ENCODE measurements at places on chromosomes 2 and 18. TPM values are rescaled to one million over a fixed set of nuclear protein-coding genes. Genes with fewer than 3 reads are reported as not detected.

- DNase-seq: peak; percentile 48
These were observed 9.3 kb upstream of the THADA start for GRCh38 chr2:43605079-43605655.

DNA sequence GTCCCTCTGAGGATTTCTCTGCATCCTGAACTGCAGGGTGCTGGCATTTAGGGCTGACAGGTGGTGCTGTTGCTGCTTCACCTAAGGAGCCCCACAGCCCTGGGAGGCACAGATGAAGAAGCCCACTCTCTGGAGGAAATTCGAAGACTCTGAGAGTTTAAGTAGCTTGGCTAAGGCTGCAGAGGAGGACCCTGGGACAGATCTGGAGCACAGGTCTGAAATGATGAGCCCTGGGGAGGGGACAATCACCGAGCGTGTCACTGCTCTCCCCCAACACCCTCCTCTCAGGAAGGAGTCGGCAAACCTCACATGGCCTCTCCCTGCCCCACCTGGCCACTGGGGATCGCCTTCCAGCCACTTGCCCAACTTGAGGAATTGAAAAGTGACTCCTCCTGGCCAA is 18.6 kb downstream of the CYP27C1 start:
- no peak for DNase-seq

GRCh38 chr2:21268878-21269224 is 145.1 kb downstream of the TDRD15 start:
- DNase-seq: no peak

DNA sequence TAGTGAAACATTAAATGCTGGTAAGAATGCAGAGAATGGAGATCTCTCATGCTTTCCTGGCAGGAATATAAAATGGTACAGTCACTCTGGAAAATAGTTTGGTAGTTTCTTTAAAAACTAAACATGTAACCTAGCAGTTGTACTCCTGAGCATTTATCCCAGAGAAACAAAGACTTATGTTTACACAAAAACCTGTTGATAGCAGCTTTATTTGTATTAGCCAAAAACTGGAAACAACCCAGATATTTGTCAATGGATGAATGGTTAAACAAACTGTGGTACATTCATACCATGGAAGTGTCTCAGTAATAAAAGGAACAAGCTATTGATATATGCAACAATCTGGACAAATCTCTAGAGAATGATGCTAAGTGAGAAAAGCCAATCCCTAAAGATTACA is 81.7 kb upstream of the CTAGE1 start:
- DNase-seq: no peak

GRCh38 chr2:136188086-136188485 is 70.1 kb upstream of the CXCR4 start:
- DNase-seq: no peak

DNA sequence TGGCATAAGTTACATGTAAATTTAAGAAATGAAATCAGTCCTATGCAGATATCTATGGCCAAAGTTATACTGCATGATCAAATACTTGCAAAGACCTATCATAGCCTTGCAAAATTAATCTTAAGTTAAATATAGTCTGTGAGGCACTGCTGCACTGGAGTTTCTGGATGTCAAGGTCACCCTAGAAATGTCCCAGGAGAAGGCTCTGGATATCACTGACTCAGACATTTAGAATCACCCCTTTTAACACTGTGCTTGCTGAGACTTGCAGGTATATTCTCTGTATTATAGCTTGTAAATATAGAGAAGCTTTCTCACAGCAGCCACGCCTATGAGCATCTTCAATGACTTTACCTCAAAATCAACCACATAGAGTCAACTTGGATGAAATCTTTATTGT is 51.5 kb downstream of the ETAA1 start:
- DNase-seq: no peak

The SULT1C4 gene
- total RNA-seq: not detected

The MEIS1 gene
- total RNA-seq: not detected

The CRACDL gene
- 0.31 TPM for total RNA-seq

The CEP76 gene
- total RNA-seq: 14.4 TPM

The DNAH7 gene
- total RNA-seq: 0.17 TPM

The LYG2 gene
- not detected for total RNA-seq

The RGPD3 gene
- 0.31 TPM for total RNA-seq

Data from activated CD4-positive, alpha-beta memory T cell treated with anti-CD3 and anti-CD28 coated beads for 36 hours (primary cell).